Stimulated activated CD8-positive, alpha-beta memory T cell treated with anti-CD3 and anti-CD28 coated beads, Interleukin-7, amount 100 ng/mL, for 1 hour (primary cell): ENCODE measurements at places on chromosomes 1 and 21.

DNA sequence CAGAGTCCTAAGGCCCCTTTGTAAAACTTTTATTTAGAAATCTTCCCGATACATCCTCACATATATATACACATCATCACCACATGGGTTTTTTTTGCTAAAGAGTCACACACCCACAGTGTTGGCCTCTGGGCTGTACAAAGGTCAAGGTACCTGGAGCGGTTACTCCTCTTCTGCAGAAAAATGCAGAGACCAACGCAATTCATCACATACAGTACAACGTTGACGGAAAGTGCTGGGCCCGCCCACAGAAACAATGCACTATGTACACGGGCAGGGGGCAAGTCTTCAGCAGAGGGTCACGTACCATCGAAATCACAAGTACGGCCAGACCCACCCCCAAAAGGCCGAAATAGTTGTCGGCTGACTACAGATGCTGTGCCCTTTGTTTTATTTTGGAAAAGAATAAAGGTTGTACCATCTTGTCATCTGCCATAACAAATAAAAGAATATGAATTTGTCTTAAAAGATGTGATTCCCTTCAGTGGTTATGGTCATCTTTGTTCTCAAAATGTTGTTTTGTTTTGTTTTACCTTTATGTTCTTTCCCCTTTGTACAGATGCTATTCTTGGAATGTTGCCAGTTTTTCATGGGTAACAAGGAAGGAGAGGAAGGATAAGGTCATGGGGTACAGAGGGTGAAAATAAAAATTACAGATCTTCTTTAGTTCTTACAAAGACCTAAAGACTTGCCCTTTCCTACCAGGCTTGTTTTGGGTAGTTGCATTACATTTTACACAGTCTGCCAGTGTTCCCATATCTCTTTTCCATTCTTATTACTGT is 15.6 kb downstream of the TAL1 start:
- no peak for DNase-seq

- no peak for DNase-seq
These were observed 5.9 kb downstream of the LMO4 start for GRCh38 chr1:87334351-87335174.

DNA sequence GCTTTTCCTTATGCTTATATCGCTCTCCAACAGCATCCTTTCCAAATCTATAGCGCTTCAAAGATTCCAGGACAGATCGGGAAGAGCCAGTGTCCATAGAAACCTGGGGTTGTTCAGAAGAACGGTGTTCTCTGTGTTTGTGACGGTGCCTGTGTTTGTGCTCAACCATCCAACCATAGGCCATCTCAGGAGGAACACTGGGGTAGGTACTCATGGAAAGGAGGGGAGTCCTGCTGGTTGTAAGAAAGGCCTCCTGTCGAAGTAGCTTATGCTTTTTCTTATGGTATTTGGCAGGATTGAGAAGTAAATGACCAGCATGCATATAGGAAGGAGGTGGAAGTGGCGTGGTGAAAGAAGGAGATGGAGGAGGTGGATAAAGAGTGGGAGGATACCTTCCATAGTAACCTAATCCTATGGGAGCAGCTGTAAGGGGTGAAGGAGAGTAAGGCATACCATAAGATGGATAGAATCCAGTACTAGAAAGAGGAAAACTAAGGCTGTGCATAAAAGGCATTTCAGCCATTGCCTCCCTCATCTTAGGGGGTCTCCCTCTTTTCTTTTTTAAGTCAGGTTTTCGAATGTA is 84.2 kb downstream of the ASH1L start:
- DNase-seq: no peak

GRCh38 chr21:44933199-44933917 is 6.5 kb upstream of the SLX9 start:
- DNase-seq: no peak

DNA sequence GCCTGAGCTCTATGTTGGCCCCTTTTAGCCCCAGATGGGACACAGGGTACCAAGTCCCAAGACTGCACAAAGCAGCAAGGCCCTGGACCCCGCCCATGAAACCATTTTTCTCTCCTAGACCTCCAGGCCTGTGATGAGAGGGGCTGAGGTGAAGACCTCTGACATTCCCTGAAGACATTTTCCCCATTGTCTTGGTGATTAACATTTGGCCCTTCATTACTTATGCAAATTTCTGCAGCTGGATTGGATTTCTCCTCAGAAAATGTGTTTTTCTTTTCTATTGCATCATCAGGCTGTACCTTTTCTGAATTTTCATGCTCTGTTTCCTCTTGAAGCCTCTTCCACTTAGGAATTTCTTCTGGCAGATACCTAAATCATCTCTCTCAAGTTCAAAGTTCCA is 8.2 kb upstream of the PSMA5 start:
- no peak for DNase-seq
